ENCODE measurements at places on chromosomes 6 and 20. TPM values are rescaled to one million over a fixed set of nuclear protein-coding genes. Genes with fewer than 3 reads are reported as not detected.

DNA sequence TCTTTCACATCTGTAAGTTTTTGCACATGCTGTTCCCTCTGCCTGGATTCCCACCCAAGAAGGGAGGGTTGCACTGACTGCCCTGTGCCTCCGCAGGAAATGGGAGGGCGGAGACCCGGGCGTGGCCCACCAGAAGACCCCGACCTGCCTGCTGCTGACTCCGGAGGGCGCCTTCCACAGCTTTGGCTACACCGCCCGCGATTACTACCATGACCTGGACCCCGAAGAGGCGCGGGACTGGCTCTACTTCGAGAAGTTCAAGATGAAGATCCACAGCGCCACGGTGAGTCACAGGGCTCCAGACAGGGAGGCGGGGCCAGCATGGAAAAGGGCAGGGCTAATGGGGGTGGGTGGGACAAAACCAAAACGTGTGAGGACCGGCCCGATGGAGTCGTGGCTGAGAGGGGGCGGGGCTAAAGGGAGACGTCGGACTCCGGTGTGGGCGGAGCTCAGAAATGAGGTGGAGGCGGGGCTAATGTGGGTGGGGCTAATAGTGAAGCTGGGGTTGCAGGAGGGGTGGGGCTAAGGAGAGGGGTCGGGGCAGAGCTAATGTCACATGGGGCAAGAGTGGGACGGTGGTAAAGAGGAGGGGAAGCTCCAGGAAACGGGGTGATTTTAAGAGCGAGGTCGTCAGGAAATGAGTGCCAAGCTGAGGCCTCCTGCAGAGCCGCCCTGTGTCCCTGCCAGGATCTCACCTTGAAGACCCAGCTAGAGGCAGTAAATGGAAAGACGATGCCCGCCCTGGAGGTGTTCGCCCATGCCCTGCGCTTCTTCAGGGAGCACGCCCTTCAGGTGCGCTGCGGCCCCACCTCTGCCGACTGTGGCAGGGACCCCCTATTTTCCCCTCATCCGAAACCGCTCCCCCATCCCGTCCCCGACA is 12.6 kb downstream of the HSPA12B start:
- peak; percentile 89 for DNase-seq

DNA sequence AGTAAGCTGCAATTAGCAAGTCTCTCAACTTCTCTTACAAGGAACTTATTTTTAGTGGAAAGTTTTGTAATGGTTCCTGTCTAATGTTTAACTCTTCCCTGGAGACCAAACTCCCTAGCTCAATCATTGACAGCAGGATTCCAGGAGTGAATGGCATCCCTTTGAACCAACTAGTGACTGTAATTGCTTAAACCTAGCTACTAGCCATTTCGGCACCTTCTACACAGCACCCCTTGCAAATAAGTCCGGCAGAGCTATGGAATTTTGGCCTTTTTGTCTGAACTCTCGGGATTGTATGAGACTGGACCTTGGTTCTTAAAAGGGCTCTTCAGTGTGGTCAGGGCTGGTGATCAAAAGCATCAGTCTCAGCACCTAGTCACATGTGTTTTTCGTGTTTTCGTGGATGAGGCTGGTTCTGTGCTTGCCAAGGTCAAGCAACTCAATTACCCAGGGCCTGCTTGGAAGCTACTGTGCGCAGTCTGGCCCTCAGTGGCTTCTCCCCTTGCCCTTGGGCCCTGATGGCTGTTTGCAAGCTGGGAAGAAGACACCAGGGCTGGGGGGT is 135.3 kb upstream of the NEDD9 start:
- no peak for DNase-seq

SRSF12 gene
- 0.27 TPM for total RNA-seq

DNA sequence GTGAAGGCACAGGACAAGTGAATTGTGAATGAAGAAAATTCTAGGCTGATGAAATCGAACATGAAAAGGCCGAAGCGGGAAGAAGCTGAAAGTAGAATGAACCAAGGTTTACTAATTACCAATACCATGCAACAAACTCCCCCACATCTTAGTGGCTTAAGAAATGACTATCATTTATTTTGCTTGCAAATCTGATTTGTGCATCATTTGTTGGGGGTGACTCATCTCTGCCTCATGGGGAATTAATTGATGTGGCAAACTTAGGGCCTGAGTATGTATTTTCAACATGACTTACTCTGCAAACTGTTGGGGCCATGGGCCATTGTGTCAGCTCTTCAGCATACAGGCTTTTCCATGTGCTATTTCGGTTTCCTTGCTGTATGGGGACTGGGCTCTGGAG is 26.8 kb downstream of the PPP1R14C start:
- peak; percentile 73 for DNase-seq

FOXQ1 gene
- not detected for total RNA-seq

DNA sequence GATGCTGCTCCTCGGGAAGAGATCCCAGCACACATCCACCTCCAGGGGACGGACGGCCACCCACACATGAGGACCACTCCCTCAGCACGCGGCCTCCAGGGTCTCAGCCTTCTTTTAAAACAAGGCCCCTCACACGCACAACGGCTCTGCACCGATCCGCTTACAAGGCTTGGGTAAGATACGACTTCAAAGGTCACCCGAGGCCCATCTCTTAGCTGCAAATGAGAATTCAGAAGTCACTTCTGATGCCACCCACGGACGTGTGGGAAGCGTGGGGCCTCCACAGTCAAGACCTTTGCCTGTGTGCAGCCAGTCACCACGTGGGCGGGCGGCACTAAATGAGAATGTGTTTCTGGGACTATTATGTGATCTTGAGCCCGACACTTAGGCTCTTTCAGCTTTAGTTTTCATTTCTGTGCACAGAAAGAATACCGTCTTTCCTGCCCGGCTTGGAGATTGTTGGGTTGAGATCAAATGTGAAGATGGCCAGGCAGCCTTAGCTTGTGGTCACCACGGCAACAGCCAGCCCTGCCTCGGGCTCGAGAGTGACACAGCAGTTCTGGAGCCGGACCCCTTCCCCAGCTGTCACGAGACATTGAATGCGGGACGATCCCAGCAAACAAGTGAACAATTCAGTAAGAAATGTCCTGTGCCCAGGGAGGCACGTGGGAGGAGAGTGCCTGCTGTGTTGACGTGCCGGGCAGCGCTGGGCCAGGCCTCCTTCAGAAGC is 91.6 kb downstream of the RAMACL start:
- DNase-seq: peak; percentile 79

RSPH4A gene
- not detected for total RNA-seq

CDH22 gene
- not detected for total RNA-seq

DNA sequence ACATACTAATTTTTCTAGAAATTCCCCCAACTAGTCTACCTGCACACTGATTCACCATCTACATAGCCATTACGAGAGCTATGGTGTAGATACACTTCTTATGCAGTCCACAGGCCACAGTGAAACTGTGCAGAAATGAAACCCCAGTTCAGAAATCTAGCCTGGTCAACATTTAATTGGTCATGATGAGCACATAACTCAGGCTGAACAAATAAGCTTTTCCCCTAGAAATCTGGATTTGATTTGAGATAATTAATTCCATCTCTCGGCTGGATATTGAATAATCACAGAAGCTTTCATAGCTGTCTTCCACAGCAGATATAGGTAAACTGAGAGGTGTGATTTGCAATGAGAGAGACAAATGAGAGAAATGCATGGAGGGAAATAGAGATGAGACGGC is 22.6 kb upstream of the TINAG start:
- no peak for DNase-seq

KCNQ5 gene
- 5.5 TPM for total RNA-seq

ZSWIM1 gene
- total RNA-seq: 9.4 TPM

ELOVL2 gene
- total RNA-seq: not detected

DNA sequence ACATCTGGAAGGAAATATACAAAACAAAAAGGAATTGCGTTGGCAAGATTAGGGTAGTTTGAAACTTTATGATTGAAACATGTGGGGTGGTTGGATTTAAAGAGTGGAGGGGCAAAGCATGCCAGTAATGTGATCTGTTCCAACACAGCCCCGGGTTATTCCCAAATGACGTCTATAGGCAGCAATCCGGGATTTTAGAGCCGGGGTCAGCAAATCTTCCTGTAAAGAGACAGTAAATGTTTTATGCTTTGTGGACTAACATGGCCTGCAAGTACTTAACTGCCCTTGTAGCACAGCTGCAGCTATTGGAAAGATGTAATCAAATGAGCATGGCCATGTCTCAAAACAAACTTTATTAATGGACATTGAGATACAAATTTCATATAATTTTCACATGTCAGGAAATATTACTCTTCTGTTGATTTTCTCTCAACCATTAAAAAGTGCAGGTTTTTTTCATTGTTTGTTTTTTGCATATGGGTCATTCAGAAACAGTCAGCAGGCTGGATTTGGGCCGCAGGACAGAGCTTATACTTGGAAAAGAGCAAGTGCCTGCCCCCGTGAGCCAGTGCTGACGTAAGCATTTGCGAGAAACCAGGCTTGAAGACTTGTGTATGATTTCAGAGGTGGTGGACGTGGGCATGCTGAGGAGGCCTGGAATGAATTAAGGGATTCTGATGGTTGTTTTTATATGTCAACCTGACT is 136.5 kb downstream of the DOK5 start:
- DNase-seq: no peak

DNA sequence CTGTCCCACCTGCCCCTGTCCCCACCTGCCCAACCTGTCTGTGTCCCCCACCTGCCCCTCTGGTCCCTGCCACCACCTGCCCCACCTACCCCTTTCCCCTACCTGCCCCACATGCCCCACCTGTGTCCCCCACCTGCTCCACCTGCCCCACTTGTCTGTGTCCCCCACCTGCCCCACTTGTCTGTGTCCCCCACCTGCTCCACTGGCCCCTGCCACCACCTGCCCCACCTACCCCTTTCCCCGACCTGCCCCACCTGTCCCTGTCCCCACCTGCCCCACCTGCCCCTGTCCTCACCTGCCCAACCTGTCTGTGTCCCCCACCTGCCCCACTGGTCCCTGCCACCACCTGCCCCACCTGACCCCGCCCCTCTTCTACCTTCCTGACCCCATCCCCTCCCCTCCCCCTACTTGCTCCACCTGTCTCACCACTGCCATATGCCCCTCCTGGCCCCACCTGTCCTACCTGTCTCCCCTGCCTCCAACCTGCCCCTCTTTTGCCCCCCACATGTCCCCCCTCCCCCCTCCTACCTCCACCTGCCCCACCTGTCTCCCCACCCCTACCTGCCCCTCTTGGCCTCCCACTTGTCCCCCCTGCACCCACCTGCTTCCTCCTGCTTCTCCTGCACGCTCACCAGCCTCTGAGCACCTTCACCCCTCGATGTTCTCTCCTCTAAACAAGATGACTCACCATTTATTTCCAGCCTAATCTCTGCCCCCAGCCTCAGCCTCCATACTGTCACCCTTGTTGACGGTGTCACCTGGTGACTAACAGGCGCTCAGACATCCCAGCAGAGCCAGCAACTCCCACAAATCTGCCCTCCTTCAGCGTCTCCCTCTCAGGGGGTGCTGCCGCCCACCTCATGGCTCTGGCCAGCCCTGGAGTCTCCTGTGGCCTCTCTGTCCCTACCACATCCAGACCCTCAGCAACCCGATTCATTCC is 5.6 kb upstream of the MYT1 start:
- no peak for DNase-seq

SLC22A16 gene
- total RNA-seq: not detected

DNA sequence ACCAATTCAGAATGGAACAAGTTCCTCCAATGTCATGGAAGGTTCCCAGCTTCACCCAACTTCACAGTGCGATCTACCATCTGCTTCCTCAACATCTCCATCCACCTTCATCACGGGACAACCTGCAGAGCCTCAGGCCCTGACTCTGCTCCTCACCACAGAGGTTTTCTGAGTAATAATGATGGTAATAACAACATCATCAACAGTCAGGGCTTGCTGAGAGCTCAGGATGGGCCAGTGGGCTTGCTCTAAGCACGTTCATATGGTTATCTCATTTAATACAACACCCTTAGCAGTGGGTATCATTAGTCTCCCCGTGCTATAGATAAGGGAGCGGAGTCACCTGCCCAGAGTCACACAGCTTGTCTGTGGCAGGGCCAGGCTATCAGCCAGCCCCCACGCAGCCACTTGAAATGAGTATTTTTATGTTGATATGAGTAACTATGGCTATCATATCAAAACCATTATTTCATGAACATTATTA is 38.6 kb downstream of the PREX1 start:
- peak; percentile 55 for DNase-seq

- DNase-seq: peak; percentile 91
Measured at GRCh38 chr20:44388466-44389023, 33.0 kb downstream of the HNF4A start.

SLA2 gene
- 48.7 TPM for total RNA-seq

DNA sequence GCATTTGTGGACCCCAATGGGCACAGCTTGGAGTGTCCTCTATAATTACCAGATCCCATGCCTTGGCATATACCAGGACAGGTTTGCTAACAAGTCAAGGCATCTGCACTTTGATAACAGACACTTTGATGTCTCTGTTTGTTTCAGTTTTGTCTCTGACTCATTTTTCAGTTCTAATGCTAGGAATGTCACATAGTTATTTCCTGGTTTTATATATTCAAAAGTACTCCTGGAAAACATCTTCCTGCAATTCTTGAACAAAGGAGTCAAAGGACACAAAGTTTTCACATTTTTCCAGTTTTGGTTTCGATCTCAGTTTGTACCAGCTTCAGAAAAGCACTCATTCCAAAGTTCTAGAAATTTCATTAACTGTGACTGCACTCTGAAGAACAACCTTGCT is 188.1 kb downstream of the FOXC1 start:
- DNase-seq: no peak

- DNase-seq: no peak
Measured at GRCh38 chr20:37915434-37915787, 12.5 kb downstream of the VSTM2L start.

SIRPD gene
- total RNA-seq: not detected

GRCh38 chr20:58868795-58869194 is 16.3 kb downstream of the GNAS start:
- peak; percentile 19 for DNase-seq

ADGRB3 gene
- total RNA-seq: not detected

- DNase-seq: no peak
Measured at GRCh38 chr20:16263582-16263981, 309.7 kb downstream of the KIF16B start.

DNA sequence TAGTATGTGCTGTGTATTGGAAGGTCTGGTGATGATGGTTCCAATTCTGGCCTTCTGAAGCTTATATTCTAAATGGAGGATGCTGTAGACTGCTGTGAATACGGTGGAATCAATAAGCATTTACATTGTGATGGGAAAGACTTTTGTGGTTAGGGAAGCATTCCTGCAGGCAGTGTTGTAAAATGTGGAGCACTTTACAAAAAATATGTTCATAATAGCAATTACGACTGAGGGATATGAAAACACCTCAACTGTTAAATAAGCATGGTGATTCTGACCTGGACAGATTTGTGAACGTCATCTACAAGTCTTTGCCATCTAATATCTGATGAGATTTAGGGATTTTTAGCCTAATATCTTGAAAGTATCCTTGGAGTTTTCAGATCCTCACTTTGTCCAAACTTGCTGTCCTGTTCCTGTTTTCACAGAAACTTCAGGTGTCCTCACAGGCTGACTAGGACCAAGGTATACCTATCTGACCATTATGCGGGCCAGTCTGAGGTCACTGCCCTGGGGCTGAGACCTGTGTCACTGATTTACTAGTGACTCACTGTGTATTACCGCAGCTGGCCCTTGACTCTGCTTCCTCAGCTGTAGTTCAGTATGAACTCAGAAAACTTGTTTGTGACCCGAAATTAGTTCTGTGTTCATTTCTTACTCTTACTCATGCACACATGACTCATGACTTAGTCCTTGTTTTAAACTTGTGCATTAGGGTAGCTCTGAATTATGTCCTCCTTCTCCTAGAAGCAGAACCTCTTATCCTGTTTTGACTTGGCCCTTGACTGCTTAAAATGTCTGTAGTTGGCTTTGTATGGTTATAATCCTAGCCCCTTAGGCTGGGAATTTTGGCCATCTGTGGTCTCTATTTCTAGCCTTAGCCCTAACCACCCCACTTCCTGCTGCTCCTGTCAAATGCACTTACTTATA is 343.0 kb downstream of the CDKAL1 start:
- DNase-seq: peak; percentile 62

Measured in activated CD4-positive, alpha-beta T cell treated with anti-CD3 and anti-CD28 coated beads for 36 hours (primary cell).